Lower leg skin (tissue), 4 donors: ENCODE measurements at places on chromosomes 12 and 14.

- DNase-seq, result no peak
These were observed 562.2 kb downstream of the GALC start for GRCh38 chr14:87430810-87431209.

DNA sequence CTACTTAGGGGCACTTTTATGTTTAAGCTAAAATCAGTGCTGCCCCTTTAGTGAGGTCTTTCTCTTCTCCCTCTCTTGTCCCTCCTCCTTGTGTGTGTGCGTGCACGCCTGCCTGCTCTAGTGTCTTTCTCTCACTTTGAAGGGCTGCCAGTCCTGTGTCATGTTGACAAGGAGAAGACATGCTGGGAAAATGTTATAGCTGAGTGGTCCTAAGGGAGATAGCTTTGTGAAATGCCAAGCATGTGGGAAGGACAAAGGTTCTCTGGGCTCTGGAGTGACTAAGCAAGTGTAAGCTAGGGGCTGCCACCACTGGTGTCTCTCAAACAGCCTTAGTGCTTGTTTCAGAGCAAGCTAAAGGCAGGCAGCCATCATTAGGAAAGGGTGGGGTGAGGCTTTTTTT is 108.4 kb downstream of the EMP1 start:
- no peak for DNase-seq

- no peak for DNase-seq
These were observed 1.9 kb upstream of the GPR33 start for GRCh38 chr14:31489691-31490090.

GRCh38 chr12:92719674-92720073 is 16.9 kb downstream of the PLEKHG7 start:
- DNase-seq, result no peak

GRCh38 chr14:24606297-24606696 is 3.2 kb downstream of the GZMH start:
- DNase-seq, result no peak

DNA sequence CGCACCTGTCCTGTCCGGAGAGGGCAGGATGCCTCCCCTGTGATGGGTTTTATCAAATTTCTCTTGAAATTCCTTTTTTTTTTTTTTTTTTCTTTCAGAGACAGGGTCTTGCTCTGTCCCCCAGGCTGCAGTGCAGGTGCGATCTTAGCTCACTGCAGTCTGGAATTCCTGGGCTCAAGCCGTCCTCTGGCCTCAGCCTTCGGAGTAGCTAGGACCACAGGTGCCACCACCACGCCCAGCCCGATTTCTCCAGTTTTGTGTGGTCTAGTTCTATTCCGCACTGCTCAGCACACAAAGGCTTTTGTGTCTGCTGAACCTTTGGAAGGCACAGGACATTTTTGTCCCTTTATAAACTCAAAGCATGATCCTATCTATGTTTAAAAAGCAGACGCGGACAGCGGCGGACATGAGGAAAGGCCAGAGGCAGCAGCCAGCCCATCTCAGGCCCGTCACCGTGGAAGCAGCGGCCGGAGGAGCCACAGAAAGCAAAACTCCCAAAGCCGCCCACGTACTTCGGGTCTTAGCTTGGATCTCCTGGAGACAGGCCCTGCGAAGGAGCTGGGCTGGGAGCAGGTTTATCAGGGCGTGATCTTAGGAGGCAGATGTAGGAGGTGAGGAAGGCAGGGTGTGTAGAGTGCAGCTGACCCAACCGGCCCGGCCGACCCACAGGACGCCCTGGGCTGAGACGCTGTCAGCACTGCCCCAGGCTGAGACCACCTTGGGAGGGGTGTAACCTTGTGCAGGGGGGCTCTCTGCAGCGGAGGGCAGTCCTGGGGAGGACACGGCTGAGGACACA is 30.9 kb upstream of the FBRSL1 start:
- no peak for DNase-seq

DNA sequence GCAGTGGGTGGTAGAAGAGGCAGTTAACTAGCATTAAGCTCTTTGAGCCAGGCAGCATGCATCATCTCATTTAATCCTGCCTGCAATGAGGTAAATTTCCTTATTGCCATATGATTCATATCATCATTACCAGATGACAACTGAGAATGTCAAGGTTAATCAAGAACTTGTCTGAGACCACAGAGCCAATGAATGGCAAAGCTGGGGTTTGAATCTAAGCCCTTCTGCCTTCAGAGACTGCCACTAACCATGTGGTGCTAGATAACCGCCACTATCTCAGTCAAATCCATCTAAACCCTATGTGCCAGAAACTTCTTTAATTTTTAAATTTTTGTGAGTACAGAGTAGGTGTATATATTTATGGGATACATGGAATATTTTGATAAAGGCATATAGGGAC is 77.8 kb upstream of the GRIP1 start:
- no peak for DNase-seq

DNA sequence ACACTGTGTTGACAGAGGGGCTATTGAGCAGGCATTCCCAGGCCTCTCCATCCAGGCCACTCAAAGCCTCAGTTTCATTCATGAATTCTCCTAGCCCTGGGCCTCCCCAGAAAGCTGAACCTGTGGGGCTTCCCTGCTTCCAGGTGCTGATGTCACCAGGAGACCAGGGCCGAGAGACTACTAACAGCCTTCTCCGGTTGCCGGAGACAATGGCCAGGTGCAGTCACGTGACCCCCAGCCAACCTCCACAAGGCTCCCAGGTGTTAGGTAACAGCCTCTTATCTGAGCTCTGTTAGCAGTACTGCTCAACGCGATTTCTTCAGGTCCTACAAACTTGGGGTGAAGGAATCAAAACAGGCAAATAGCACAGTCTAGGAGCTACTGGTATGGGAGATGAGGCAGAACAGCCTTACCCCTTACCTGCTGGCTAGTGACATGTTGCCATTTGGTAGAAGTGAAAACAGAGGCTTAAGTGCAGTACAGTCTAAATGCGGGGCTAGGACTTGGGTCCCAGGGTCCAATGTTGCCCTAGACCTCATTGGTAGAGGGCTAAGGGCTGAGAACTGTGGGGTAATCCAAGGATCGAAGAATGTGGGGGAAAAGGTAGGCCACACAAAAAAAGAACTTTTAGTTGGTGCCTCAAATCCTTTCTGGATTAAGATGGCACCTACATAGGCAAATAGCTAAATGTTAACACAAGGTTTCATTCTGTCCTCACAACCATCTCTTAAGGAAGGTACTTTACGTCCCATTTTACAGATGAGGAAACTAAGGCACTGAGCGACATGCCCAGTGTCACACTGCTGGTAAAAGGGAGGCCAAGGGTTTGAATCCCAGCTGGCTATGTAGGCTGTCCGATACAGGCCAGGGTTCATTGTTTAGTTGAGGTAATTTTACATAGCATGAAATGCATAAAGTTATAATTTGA is 3.8 kb downstream of the CCDC88C start:
- DNase-seq, result no peak

GRCh38 chr14:55654243-55654642 is 74.2 kb downstream of the KTN1 start:
- no peak for DNase-seq

DNA sequence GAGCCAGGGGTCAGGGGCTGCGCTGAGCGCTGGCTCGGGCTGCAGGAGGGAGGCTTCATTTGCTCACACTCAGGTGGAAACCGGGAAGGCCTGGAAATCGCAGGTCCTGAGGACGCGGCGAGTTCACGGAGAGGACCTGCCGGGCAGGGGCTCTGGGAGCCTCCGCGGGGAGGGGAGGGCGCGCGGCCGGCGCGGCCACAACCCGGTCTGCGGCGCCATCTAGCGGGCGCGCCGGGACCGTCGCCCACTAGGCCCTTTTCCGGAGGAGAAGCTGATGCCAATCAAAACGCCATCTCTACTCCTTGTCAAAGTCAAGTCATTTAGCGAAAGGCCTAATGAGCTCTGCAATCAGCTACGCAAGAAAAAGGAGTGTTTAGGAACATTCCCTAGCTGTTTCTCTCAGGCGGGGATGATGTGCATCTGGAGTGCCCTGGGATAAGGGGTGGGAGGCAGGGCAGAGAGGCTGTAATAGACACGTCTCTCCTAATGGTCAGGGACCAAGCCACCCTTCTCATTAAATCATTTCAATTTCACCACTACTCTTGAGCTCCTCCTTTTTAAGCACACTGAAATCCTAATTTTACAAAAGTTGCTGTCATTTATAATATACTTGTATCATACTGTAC is 885.8 kb upstream of the TMEM132C start:
- DNase-seq, result no peak

- DNase-seq, result no peak
These were observed 678.9 kb upstream of the LMO3 start for GRCh38 chr12:17284873-17285272.

DNA sequence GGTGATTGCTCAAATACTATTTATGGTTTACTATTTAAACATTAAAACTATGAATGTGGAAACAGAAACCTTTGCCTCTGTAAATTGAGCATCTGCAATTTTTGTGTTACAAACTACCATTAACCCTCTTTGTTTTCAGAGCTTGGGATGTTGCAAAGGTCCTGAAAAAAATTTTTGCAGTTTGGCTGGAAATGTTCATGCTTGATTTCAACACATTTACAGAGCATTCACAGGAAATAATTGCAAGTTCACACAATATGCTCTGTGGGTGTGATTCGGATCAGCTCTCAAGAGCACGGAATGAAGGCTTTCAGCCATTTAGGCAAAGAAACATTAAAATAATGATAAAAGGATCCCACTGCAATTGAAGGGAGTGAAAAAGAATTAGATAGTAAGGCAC is 232.9 kb downstream of the ATP23 start:
- DNase-seq, result no peak

DNA sequence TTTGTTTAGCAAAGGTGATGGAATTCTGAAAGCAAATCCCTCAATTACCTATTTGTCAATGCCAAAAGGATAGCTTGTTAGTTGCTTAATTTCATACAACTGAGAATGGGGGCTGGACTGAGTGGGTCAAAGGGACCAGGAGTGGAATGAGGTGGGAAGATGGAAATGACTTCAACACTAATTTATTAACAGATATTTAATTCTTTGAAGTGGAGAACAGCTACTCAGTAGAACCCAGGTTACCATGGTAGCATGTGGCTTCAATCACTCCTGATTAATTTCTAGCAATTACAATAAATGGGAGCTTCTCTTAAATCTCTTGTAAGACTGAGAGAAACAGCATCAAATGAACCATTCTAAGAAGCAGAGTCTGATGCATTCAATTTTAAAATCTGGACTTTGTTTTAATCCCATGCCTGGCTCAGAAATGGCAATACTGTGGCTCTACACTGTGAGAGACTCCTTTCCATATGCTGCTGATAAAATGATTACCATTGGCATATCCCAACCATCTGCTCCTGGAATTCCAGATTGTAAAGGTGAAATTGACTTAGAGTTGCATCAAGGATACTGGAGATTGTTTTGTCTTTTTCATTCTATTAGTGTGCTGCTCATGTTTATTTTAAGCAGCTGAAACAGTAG is 607.8 kb downstream of the SNAPC1 start:
- DNase-seq, result no peak

- no peak for DNase-seq
These were observed 21.4 kb upstream of the GSG1 start for GRCh38 chr12:13124656-13125505.

DNA sequence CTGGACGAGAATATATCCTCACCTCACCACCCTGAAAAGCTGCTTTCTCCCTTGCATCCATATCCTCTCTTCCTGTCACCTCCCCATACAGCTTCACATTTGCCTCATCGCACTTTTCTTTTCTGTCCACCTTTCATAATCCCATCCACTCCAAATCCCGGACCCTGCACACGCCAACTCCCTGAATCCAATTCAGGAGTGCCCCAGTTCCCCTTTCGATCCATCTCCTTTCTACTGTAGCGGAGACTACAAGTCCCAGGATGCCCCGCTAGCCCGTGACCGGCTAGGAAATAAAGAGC is 2.5 kb downstream of the TMEM253 start:
- no peak for DNase-seq

GRCh38 chr14:24058260-24058950 is 6.6 kb downstream of the CARMIL3 start:
- DNase-seq, result no peak
